ENCODE measurements at places on chromosomes 4 and X. TPM values are rescaled to one million over a fixed set of nuclear protein-coding genes. Genes with fewer than 3 reads are reported as not detected.

Gene CISD2
- total RNA-seq: 40.2 TPM

GRCh38 chr4:65983061-65983460 lies 312.8 kb upstream of the EPHA5 start:
- H3K4me1 ChIP-seq: no peaks in the 10 kb centered on the region
- no peaks in the 10 kb centered on the region for H3K27me3 ChIP-seq
- no peak overlapping the region for H3K4me3 ChIP-seq
- H3K36me3 ChIP-seq: no peaks in the 10 kb centered on the region
- DNase-seq: no peak

DNA sequence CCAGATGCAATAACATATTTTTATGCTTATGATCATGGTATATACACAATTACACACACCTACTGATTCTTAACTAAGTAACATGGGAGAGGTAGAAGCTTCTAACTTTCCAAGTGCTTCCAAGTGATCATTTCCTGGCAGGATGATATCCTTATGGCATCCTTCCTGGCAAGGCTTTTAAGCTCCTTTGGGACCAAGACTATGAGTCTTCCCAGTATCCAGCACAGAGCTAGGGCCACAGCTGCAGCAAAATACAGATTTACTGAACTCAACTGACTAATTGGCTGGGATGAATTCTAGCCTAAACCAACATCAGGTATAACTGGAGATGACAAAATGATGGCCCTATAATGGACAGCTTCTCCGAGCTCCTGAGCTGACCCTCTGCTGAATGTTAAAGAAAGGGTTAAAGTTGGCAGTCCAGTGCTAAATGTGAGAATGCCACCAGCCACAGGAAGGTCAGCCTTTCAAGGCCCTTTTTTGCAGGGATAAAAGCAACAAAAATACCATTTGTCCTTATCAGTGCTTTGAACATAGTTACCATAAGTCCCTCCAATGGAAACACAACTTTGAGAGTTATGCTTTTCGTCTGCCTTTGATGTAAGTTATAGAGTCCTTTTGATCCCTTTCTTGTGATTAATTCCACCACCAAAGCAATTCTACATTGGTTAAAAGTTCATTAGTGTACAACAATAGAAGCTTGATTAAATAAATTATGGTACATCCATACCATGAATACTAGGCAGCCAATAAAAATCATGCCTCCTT lies 73.4 kb downstream of the MGST2 start:
- no peak overlapping the region for H3K27ac ChIP-seq
- H3K4me1 ChIP-seq: peaks cover 17% of the 10 kb centered on the region
- H3K4me3 ChIP-seq: no peak overlapping the region
- no peak for DNase-seq
- H3K27me3 ChIP-seq: no peaks in the 10 kb centered on the region
- H3K36me3 ChIP-seq: no peaks in the 10 kb centered on the region

- no peaks in the 10 kb centered on the region for H3K27me3 ChIP-seq
- H3K36me3 ChIP-seq: no peaks in the 10 kb centered on the region
- H3K4me3 ChIP-seq: no peak overlapping the region
- no peaks in the 10 kb centered on the region for H3K4me1 ChIP-seq
- no peak overlapping the region for H3K27ac ChIP-seq
These were observed 64.1 kb downstream of the QDPR start for GRCh38 chr4:17447675-17448298.

- H3K4me3 ChIP-seq: no peak overlapping the region
- H3K4me1 ChIP-seq: no peaks in the 10 kb centered on the region
- H3K36me3 ChIP-seq: no peaks in the 10 kb centered on the region
- DNase-seq: no peak
- no peak overlapping the region for H3K27ac ChIP-seq
These were observed 56.4 kb upstream of the PNPLA4 start for GRCh38 chrX:7983581-7983980.

DNA sequence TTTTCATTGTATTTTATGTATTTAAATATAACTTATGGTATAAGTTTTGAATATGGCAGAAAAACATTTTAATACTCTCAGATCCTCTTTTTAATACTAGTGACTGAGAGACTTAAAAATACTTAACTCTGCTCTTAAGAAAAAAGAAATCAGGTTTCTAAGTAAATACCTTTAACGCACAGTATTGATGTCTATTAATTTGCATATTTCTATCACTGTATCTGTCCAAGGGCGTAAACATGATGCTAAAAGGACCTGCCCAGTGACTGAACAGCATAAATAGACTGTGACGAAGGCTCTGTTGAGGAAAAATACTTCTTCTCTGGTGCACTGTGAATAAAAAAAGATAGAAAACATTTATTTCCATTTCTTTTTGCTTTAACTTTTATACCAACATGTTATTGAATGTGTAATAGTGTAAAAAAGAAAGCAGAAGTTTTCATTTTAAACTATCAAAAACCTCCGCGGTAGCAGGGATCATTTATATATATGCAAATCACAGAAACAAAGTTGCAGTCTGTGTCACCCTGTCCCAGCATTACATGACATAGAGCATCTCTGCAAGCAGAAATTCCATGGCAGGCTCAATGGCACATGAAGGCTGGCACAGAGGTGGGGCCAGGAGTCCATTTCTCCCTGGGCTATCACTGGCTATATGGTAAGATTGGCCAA lies 75.4 kb downstream of the ZAR1 start:
- H3K27ac ChIP-seq: no peak overlapping the region
- no peaks in the 10 kb centered on the region for H3K27me3 ChIP-seq
- DNase-seq: no peak
- no peaks in the 10 kb centered on the region for H3K4me1 ChIP-seq

DNA sequence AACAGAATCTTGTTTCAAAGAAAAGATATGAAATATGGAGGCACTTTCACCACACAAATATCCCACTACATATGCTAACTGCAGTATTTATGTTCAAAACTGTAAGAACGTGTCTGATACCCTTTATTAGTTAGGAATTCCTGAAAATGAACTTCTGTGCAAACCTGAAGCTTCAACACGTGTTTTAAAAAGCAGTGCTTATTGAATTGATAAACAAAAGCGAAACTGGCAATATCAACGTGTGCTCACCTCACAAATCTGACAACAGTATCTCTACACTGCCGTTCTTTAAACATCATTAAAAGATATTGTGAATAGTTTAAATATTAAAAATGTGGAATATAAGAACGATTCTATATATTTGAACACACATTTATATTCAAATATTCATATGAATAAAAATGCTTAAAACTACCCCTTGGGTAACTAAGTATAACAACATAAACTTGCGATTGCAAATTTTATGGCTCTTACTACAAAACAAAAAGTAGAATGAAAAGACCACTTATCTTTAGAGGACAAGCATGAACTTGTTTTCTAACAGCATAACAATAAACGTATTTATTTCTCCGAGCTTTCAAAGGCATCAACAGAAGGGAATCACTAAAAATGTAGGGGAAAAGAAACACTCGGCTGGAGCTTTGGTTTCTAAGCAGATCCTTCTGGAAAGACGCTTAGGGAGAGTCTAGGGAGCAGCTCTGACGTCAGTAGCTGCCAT lies at the start of gene LRP2BP:
LRP2BP (minus strand) TSS at position 687 of the 718 bp plus-strand sequence. CDS start 17,738 bp downstream, outside the sequence.
- H3K4me1 ChIP-seq: peaks cover 18% of the 10 kb centered on the region
- H3K36me3 ChIP-seq: no peaks in the 10 kb centered on the region

All from A673 (cell line).